ENCODE measurements at places on chromosomes 7 and 10.

- peak; percentile 9 for DNase-seq
Observed at GRCh38 chr7:35875292-35875691, 74.4 kb downstream of the SEPTIN7 start.

DNA sequence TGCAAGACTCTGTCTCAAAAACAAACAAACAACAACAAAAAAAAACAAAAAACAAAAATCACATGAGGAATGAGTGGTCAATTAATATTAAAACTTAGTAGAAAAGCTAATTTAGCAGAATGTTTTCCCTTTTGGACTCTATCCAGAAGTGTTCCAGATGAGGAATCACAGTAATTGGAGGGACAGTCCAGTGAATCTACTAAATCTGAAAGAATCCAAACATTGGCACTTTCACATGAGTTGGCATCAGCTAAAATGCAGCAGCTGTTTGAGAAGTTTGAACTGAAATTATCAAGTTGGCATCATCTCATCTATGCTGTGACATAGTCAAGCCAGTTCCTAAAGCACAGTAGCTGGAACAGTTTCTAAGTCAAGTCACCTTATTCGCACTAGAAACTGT is 367.8 kb downstream of the PPP1R3A start:
- DNase-seq: no peak

- no peak for DNase-seq
Observed at GRCh38 chr7:127678337-127678736, 26.3 kb downstream of the SND1 start.

GRCh38 chr7:85773116-85773728 is 586.4 kb upstream of the SEMA3D start:
- DNase-seq: no peak
